ENCODE measurements at places on chromosomes 1 and 21. TPM values are rescaled to one million over a fixed set of nuclear protein-coding genes. Genes with fewer than 3 reads are reported as not detected.
A peak's percentile ranks its signal among the peaks of the same experiment; 100 is the strongest.

The TNFSF4 gene
- 0.78 TPM for total RNA-seq

The PRAMEF20 gene
- total RNA-seq = not detected

The LCE3E gene
- not detected for total RNA-seq

The PKLR gene
- total RNA-seq = not detected

The FGR gene
- not detected for total RNA-seq

The CIART gene
- 1.7 TPM for total RNA-seq

The KCNQ4 gene
- total RNA-seq = 0.60 TPM

The KRTAP11-1 gene
- not detected for total RNA-seq

GRCh38 chr21:33314111-33314510, 10.7 kb upstream of the IFNAR1 start:
- H3K27ac ChIP-seq = no peak overlapping the region
- H3K27me3 ChIP-seq = peaks cover 21% of the 10 kb centered on the region
- no peak overlapping the region for H3K4me3 ChIP-seq
- DNase-seq = no peak
- H3K4me1 ChIP-seq = peaks cover under 1% of the 10 kb centered on the region

DNA sequence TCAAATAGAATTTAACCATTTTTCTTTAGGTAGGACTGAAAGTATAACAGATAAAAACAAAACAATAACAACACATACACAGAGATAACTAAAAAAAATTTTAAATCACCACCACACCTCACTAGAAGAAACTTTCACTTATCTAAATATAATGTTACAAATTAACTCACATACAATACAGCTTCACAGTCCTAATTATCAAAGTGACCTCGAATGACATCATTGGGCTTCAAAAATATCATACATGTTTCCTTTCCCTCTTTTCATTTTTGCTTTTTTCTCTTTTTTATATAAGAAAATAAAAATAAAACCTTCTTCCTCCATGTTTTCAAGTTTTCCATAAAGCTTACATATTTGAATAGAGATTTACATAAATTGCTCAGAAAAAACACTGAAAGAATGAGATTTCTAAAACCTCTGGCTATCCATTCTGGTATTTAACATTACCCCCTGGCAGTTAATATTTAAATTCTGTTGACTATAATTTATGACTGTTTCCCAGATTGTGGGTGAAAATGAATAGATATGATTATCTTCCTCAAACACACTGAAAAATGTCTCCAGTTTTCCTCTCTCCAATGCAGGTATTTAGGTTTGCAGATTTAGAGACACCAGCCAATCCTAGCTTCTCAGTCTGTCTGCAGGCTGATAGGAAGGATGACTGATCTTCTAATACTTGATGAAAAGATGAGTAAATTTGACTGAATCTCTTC, 40.5 kb upstream of the SLC19A2 start:
- peaks cover 16% of the 10 kb centered on the region for H3K4me1 ChIP-seq
- peaks cover 9% of the 10 kb centered on the region for H3K36me3 ChIP-seq
- H3K4me3 ChIP-seq = no peak overlapping the region
- DNase-seq = no peak

- peak; percentile 94 for DNase-seq
- no peaks in the 10 kb centered on the region for H3K27me3 ChIP-seq
- H3K27ac ChIP-seq = peak within 1 kb of the TSS; percentile 79
- peaks cover 48% of the 10 kb centered on the region for H3K4me1 ChIP-seq
These were observed at the start of gene ADIPOR1 for GRCh38 chr1:202957733-202958543. Gene ADIPOR1, minus strand, starts transcription at chr1:202958312. Its CDS starts 7,242 bp downstream, at chr1:202951070.

- no peak overlapping the region for H3K27ac ChIP-seq
- peaks cover 15% of the 10 kb centered on the region for H3K4me1 ChIP-seq
- H3K27me3 ChIP-seq = no peaks in the 10 kb centered on the region
- H3K4me3 ChIP-seq = no peak overlapping the region
- H3K36me3 ChIP-seq = peaks cover 49% of the 10 kb centered on the region
These were observed 23.8 kb upstream of the PPP1R15B start for GRCh38 chr1:204435381-204435831.

GRCh38 chr1:54350360-54350759, 55.8 kb downstream of the SSBP3 start:
- no peaks in the 10 kb centered on the region for H3K36me3 ChIP-seq
- no peak overlapping the region for H3K4me3 ChIP-seq
- no peaks in the 10 kb centered on the region for H3K27me3 ChIP-seq
- DNase-seq = no peak
- no peak overlapping the region for H3K27ac ChIP-seq
- peaks cover 14% of the 10 kb centered on the region for H3K4me1 ChIP-seq

DNA sequence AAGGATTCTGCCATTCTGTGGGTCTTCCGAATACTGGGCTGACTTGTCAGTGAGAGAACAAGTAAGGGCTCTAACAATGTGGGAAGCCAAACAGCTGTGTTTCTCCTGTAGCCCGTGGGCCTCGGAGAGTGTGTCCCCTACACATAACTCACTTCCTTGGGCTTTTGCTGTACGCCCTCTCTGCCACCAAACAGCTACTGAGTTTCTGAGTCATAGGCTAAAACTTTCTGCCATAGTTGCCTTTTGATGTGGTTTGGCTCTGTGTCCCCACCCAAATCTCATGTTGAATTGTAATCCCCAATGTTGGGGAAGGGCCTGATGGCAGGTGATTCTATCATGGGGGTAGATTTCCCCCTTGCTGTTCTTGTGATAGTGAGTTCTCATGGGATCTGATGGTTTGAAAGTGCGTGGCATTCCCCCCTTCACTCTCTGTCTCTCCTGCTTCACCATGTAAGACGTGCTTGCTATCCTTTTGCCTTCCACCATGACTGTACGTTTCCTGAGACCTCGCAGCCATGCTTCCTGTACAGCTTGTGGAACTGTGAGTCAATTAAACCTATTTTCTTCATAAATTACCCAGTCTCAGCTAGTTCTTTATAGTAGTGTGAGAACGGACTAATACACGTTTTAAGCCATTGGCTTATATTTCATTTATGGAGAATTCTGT, 194.8 kb upstream of the HMCN1 start:
- no peak for DNase-seq
- no peaks in the 10 kb centered on the region for H3K27me3 ChIP-seq
- H3K4me1 ChIP-seq = peaks cover 8% of the 10 kb centered on the region
- no peaks in the 10 kb centered on the region for H3K36me3 ChIP-seq

DNA sequence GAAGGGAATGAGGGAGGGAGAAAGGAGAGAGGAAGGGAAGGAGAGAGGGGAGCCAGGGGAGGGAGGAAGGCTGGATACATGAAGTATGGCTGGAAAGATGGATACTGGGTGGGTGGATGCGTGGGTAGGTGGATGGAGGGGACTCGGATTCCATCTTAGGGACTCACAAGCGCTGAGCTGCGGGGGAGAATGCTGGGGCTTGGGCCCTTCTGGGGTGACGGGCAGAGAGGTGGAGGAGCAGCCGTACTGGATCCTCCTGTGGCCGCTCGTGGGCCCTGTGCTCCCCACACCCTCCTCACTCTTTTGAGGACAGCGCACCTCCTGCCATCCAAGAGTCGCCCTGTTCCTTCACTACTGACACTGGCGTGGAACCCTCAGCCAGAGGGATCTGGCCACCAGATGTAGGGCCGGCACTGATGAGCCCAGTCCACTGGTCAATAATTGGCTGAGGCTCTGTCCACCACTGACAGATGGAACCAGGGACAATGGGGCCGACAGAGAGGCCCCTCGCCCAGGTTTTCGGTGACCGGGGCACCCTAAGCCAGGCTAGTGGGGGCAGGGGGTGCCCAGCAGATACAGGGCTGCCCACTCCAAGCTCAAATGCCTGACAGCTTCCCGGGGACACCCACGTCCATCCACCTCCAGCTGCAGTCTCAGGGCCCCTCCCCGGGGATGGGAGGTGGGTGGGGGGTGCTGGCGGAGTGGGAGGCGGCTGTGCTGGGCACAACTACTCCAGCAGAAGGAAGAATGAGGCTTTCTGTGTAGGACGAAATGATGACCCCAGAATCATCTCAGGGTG, 4.4 kb upstream of the ACTRT2 start:
- H3K27ac ChIP-seq = no peak overlapping the region
- H3K4me1 ChIP-seq = no peaks in the 10 kb centered on the region
- H3K36me3 ChIP-seq = no peaks in the 10 kb centered on the region
- H3K27me3 ChIP-seq = no peaks in the 10 kb centered on the region
- no peak for DNase-seq
- no peak overlapping the region for H3K4me3 ChIP-seq

- peaks cover 28% of the 10 kb centered on the region for H3K27me3 ChIP-seq
- no peak overlapping the region for H3K27ac ChIP-seq
- H3K36me3 ChIP-seq = no peaks in the 10 kb centered on the region
- peak; percentile 34 for DNase-seq
- H3K4me1 ChIP-seq = peaks cover 26% of the 10 kb centered on the region
These were observed 80.3 kb downstream of the RUNX3 start for GRCh38 chr1:24849672-24850295.

- no peaks in the 10 kb centered on the region for H3K27me3 ChIP-seq
- no peak for DNase-seq
- peaks cover 22% of the 10 kb centered on the region for H3K36me3 ChIP-seq
- peaks cover 26% of the 10 kb centered on the region for H3K4me1 ChIP-seq
These were observed 179.0 kb downstream of the EIF4G3 start for GRCh38 chr1:20997602-20998224.

DNA sequence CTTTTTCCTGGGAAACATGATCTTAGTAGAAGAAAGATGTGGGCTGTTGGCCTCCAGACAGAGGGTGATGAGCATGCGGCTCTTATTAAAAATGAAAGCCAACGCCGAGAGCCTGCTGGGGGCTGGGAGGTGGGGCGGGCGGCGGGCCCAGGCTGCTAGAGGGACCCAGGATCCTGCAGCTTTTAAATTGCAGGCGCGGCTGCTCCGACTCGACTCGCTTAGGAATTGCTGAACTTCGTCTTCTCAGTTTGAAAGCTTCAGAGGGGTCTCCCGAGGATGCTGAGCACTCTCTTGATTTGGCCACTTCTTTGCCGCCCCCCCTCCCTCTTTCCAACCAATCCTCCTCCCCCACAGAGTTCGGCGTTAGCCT, 1.2 kb downstream of the AGPAT3 start:
- peaks cover under 1% of the 10 kb centered on the region for H3K27me3 ChIP-seq
- peak overlapping the region; percentile 83 for H3K4me3 ChIP-seq
- DNase-seq = peak; percentile 60
- peaks cover 42% of the 10 kb centered on the region for H3K4me1 ChIP-seq
- H3K36me3 ChIP-seq = peaks cover 34% of the 10 kb centered on the region

GRCh38 chr1:117892512-117892911, 36.9 kb downstream of the GDAP2 start:
- H3K4me3 ChIP-seq = no peak overlapping the region
- H3K27ac ChIP-seq = no peak overlapping the region
- H3K36me3 ChIP-seq = peaks cover 12% of the 10 kb centered on the region
- no peaks in the 10 kb centered on the region for H3K27me3 ChIP-seq
- H3K4me1 ChIP-seq = no peaks in the 10 kb centered on the region

DNA sequence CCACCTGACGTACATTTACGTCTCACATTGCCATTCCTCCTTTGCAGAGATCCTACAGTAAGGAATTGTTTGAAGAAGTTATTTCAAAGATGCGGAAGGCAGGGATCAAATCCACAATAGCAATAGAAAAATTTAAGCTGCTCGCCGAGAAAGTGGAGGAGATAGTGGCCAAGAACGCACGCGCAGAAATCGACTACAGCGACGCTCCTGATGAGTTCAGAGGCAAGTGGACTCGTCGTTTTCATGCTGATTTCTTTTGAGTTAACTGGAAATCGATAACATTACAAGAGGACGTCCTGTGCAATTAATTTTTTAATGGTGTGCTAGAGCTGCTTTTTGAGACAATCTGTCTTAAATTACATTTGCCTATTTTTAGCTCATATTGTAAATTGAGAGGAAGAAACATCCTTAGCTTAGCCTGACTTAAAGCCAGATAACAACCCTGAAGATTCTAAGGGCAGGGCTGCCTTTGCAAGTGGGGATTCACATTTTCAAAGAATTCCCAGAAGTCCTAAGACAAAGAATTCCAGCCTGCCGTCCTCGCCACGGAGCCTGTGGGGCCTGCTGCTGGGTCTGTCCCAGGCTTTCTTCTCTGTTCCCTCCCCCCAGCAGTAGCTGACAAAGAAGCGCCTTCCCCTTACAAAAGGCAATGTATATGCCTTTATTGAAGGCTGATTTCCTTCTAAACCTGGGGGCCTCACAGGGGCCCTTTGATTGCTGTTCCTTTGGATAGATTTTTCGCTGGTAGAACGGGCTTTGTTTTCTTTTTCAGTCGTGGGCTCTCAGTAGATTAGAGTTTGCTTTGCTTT, 31.6 kb upstream of the KIF1B start:
- H3K36me3 ChIP-seq = peaks cover 36% of the 10 kb centered on the region
- H3K27me3 ChIP-seq = no peaks in the 10 kb centered on the region
- H3K4me3 ChIP-seq = no peak overlapping the region
- no peak for DNase-seq

GRCh38 chr1:157091186-157091585, 8.4 kb downstream of the ETV3L start:
- no peaks in the 10 kb centered on the region for H3K4me1 ChIP-seq
- H3K36me3 ChIP-seq = no peaks in the 10 kb centered on the region
- H3K27me3 ChIP-seq = peaks cover 6% of the 10 kb centered on the region
- H3K27ac ChIP-seq = no peak overlapping the region
- no peak overlapping the region for H3K4me3 ChIP-seq
- no peak for DNase-seq

- H3K4me3 ChIP-seq = peak overlapping the region; percentile 75
- peaks cover 10% of the 10 kb centered on the region for H3K27me3 ChIP-seq
- no peak for DNase-seq
- H3K4me1 ChIP-seq = peaks cover 12% of the 10 kb centered on the region
These were observed 403 bp upstream of the PSEN2 start for GRCh38 chr1:226870026-226870400.

DNA sequence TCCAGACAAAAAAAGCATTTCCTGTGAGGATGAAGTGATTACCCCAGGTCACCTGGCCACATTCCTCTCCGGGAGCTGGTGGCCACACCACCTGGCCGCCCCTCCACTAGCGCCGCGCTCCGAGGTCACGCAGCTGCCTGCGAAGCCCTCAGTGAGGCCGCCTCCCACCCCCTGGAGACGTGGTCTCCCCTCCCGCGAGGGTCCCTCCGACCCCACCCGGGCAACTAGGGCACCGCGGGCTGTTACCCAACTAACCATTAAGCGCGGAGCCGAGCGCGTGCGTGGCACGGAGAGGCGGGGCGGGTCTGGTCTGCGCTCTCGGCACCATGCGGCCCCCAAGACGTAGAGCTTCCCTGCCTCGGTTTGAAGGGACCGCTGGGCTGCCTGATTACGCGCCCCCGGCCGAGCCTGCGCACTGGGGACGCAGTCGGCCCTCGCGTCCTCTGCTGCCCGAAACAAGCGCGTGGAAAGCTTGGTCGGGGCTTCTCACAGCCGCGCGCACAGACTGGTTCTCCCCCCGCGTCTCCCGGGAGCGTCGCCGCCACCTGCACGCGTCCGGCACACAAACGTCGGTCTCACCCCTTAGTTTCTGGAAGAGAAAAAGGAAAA, 106.5 kb downstream of the SLC16A1 start:
- peaks cover 4% of the 10 kb centered on the region for H3K4me1 ChIP-seq
- peaks cover 54% of the 10 kb centered on the region for H3K27me3 ChIP-seq
- no peaks in the 10 kb centered on the region for H3K36me3 ChIP-seq
- H3K4me3 ChIP-seq = peak overlapping the region; percentile 13

DNA sequence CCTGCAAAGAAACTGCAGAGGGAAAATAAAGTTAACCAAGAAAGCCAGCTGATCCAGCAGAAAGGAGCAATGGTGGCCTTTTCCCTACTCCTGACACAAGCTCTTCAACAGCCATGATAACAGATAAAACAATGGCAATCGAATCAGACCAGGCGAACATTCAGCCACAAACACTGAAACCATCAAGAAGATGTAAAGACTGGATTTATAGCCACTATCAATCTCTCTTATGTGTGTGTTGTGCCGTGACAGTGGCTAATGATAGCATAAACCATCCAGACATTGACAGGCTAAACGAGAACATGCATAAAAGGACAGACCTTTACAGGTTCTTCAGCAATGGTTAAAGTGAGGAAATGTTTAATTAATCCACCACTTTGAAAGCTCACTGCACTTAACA, 78.1 kb upstream of the RAB4A start:
- no peaks in the 10 kb centered on the region for H3K36me3 ChIP-seq
- DNase-seq = no peak
- no peak overlapping the region for H3K4me3 ChIP-seq

Data from activated CD4-positive, alpha-beta memory T cell treated with anti-CD3 and anti-CD28 coated beads, Interleukin-2, amount 10 ng/mL, durations not matched to agents 7 days and 5 days (primary cell).